SK-N-SH treated with all-trans-retinoic acid at 6 μM for 48 hours (cell line): ENCODE measurements at places on chromosomes 7 and 10.

DNA sequence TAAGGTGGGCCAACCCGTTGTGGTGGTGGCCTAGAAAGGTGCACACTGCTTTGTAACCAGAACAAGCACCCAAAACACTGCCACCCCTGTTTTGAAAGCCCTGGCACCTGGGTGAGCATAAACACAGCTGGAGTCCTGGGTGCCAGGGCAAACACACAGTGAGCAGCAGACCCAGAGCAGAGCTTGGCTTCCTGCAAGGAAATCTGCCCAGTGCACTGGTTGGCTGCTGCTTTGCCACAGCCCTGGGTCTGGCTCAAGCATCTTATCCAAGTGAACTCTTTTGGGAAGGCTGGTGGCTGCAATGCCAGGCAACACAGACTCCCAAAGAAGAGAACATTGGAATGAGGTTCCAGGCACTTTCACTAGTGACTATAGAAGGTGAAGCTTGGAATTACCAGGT lies 145.5 kb upstream of the PDE1C start:
- ATAC-seq, result no peak

DNA sequence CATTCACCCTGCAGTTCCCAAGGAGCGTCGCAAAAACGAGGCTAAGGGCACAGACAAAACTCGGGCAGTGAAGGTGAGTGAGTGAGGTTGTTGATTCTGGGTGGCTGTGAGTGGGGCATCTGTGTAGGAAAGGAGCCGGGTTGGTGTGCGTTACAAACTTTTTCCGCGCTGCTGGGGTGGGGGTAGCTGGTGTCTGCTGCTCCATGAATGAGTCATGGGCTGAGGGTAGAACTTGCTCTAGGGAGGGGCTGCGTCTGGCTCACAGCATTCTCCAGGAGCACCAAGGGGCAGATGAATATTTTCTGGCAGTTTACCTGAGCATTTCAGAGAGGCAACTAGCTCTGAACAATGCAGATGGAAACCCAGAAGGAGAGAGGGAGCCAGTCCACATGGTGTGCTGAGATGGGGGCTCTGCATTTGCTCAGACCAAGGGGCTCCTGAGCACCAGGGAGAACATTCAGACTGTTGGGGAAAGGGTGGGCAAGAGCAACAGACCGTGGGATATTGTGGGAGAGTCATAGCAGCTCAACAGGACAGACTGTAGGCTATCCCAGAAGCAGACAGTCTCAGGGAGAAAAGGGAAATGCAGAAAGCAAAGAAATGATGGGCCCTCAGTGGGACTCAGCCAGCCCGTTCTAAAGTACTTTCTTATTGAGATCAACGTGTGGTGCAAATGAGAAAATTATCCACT lies 18.8 kb downstream of the NOBOX start:
- ATAC-seq, result peak; percentile 31; the same call in 1 of the 3 replicates

- no peak for ATAC-seq
These were observed 3.9 kb upstream of the COL17A1 start for GRCh38 chr10:104089621-104090020.

GRCh38 chr10:17682236-17682946 lies 38.4 kb downstream of the STAM start:
- ATAC-seq, result no peak
